ENCODE measurements at places on chromosomes 5 and 9.

DNA sequence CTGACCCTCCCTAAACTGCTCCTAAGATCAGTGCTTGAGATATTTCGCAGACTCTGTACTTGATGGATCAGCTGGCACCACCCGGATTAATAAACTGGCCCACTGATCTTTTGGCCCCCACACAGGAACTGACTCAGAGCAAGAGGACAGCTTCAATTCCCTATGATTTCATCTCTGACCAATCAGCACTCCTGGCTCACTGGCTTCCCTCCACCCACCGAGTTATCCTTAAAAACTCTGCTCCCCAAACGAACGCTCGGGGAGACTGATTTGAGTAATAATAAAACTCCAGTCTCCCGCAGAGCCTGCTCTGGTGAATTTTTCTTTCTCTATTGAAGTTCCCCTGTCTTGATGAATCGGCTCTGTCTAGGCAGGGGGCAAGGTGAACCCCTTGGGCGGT lies 36.5 kb upstream of the CD180 start:
- no peak for DNase-seq

GRCh38 chr9:116319480-116319879 lies 165.9 kb downstream of the PAPPA start:
- DNase-seq = no peak

GRCh38 chr5:65927503-65928321 lies 1.3 kb downstream of the ERBIN start:
- peak; percentile 18 for DNase-seq

DNA sequence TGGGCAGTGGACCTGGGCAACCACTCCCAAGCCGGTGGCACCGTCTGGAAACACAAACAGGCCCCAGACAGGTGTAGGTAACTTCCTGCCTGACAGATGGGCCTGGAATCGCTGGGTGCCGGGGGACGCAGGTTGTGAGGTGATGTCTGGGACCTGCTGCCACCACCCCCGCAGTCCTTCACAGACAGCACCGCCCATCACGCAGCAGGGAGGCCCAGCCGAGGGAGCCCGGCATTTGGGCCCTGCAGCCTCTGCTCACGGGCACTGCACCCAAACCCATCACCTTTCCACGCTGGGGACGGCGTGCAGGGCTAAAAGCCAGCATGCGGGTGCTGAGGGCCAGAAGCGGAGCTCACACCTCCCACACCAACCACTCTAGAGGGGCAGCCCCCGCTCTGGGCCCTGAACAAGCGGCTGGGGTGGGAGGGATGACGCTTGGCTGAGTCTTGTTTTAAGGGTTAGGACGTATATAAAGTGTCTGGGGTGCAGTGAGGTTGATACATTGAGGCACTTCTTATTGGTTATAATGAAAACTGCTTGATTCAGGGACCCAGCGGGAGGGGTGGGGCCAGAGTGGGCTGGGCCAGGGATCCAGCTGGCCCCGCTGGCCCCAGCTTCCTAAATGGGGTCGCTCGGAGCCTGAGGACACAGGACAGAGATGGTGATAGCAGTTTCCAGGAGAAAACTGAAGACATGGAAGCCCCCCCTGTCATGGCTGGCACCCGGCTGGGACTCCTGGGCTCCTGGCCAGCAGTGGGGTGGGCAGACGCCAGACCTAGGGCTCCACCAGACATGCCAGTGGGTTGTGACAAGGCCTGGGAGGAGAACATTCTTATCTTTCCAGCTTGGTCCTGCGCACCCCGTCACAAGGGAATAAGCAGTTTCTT lies 11.3 kb downstream of the MYMK start:
- DNase-seq = no peak

- no peak for DNase-seq
Observed at GRCh38 chr5:83914199-83914598, 193.5 kb upstream of the HAPLN1 start.

DNA sequence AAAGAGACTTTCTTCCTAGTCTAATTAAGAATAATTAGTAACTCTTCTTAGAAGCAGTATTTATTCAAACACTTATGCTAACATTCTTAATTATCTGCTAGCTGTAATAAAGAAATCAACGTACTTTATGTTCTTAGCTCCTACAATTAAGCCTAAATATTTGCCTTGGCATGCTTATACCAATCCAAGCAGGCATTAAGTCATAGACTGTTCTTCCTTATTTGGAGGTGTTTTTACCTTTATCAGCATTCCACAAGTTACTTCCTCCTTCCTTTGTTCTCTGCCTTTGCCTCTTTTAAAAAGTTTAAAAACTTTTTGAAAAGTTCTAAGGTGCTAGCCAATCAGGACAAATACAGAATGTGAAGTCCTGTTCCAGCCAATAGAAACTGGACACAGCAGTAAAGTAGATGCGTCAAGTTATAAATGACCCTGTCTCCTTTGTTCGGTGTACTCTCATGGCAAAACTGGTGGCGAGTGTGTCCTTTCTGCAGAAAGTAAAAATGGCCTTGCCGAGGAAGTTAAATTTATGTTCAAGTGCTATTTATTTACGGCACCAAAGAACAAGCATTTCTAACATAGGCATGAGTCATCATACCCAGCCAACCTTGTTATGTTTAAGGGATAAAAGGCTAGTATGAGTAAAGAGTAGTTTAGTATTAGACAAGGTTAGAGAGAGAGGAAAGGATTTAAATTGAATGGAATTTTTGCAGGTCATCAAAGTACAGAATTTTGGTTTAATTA lies 58.6 kb downstream of the GPBP1 start:
- no peak for DNase-seq

- DNase-seq = no peak
Observed at GRCh38 chr5:100647461-100648230, 112.5 kb downstream of the FAM174A start.

DNA sequence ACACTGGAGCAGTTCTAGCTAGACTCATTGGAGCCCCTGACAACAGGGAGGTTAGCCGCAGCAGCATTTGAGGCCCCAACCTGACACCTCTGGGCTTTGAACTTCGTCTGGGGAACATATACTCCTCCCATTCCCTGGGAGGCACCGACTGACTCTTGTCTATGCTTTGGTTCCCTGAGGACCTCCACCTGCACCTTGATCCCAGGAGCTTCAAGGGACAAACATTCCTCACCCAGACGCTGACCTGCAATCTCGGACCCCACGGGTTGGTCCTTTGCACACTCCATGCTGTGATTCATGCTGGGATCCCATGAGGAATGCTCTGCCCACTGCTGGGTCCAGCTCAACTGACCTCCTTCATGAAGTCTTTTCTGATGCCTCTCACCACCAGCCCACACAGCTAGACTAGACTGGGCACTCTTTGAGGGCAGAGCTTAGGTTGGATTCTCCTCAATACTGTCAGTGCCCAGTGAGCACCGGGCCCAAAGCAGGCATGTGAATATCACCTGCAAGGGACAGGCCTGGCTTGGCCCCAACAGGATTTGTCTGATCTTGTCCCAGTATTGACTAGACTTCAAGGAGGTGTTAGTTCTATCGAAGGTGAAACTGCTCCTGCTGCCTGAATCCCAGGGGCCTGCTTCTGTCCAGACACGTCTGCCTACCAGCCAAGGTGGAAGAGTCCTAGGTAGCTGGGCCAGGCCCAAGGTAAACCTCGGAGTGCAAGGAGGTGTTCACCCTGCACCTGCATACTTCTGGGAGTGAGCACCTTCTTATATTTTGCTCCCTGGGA lies 51.8 kb upstream of the ZBTB43 start:
- DNase-seq = no peak

DNA sequence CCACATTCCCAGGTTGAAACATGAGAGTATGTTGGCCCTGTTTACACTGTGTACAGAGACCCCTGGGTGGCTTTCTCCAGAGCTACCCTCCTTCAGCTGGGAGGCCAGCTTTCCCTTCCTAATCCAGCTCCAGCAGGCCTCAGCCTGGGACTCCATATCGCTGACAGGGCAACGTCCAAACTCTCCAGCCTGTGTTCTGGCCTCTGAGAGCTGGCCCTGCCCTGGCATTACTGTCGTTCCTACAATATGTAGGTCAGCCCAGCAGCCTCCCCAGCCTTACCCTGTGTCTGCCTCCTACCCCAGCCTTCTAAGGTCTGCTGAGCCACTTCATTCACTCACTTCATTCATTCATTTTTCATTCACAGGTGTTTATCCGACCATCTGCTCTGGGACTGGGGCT lies 8.3 kb upstream of the EEIG1 start:
- DNase-seq = no peak

DNA sequence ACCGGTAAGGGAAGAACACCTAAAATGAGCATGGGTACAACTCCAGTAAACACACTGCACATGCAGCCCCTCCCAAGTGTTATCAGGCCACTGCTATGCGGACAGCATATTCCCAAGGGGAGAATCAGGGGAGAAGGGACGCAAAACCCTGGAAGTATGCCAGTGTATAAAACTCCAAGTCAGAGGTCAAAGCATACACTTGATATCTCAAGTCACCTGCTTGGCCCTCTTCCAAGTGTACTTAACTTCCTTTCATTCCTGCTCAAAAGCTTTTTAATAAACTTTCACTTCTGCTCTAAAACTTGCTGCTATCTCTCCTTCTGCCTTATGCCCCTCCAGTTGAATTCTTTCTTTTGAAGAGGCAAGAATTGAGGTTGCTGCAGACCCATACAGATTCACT lies 408.1 kb downstream of the HTR1A start:
- DNase-seq = no peak

- DNase-seq = no peak
Observed at GRCh38 chr5:74212336-74212735, 428.2 kb downstream of the ENC1 start.

DNA sequence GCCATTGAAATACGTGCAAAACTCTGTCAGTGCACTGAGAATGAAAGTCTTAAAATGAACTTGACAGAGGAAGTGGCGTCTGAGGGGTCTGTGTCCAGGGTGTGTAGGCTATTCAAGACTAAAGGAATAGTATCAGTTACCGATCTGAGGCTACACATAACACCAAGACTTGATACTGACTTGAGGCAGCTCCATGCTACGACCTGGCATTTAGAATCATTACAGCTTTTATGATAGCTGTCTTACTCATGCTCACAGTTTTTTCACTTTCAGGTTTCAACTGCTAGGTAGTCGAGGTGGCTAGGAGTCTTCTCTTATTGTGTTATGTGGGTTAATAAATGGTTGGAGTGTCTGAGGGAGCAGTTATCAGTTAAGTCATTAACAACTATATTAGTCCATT lies 92.8 kb upstream of the SLCO6A1 start:
- DNase-seq = no peak

GRCh38 chr5:156043351-156043750 lies 283.6 kb upstream of the SGCD start:
- no peak for DNase-seq

GRCh38 chr5:171661143-171661542 lies 124.5 kb upstream of the SMIM23 start:
- no peak for DNase-seq

GRCh38 chr5:59039296-59040023 lies 456.6 kb downstream of the RAB3C start:
- DNase-seq = peak; percentile 83

GRCh38 chr5:96256795-96257470 lies 176.1 kb downstream of the PCSK1 start:
- no peak for DNase-seq

DNA sequence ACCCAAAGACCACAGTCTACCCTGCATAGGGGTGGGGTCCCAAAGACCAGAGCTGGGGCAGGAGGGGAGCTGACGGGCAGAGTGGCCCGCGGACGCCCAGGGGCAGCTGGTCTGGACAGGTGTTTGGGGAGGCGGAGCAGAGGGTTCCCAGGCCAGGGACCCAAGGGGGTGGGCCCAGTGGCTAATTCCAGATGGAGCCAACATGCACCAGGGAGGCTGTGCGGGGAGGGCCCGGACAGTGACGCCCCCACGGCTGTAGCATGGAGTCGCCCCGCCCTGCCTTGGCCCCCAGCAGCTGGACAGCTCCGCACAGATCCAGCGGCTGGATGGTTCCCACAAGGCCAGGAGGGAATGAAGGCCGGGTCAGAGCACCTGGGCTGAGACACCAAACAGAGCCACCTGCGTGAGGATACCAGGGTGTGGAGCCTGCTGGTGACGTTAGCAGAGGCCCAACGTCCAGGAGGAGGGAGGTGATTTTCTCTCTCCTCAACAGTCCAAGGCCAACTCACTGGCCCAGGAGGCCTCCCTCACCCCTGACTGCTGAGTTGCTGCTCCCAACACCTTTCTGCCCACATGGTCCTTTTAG lies 55.3 kb upstream of the EGFL7 start:
- DNase-seq = no peak

DNA sequence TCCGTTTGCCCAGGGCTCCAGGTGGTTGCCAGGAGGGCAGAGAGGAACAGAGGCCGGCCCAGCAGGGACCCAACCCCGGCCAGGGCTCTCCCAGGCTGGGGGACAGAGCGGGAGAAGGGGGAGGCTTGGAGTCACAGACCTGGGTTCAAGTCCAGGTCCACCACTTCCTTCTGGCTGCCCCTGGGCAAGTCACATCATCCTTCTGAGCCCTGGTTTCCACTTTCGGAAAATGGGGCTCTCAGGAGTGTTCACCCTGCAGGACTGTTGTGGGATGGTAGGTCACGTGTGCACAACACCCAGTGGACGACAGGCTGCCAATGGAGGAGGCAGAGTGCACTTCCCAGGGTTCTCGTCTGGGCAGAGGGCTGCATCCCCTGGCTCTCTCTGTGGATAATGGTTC lies 245.4 kb downstream of the PBX3 start:
- no peak for DNase-seq

GRCh38 chr9:104868303-104868686 lies 59.7 kb downstream of the ABCA1 start:
- no peak for DNase-seq

- no peak for DNase-seq
Observed at GRCh38 chr9:92639791-92640271, 30.1 kb downstream of the IPPK start.

DNA sequence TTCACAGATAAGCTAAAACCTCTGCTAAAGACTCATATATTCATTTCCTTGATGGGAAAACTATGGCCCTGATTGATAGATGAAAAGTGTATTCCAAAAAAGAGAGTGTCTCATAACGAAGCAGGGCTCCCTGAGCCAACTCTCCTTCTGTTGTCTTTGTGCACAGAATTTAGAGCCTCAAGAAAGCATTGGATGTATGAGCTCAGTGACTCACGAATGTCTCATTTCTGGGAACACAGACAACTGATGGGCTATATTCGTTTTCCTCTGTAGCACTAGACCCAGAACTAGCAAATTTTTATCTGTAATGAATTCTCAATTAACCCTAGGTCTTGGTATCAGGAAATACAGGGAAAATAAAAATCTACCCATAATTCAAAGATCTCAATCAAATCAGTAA lies 88.4 kb downstream of the LMNB1 start:
- no peak for DNase-seq

DNA sequence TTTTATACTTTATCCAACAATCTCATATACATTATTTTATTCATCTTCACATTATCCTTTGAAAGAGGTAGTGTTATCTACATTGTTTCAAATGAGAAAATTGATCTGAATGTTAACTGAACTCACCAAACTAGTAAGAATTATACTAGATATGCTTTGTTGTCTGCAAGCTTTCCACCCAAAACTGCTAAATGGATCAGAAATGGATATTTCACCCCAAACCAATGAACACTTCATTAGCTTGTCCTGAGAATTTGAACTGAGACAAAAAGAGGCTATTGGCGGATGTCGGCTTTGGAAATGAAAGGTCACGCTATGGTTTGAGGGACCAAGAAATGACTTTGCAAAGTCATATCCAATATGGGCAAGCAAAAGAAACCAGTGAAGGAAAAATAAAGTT lies 201.9 kb upstream of the TRPM3 start:
- no peak for DNase-seq

GRCh38 chr9:85302938-85303756 lies 438.6 kb downstream of the AGTPBP1 start:
- DNase-seq = no peak

GRCh38 chr5:59704936-59705335 lies 188.6 kb downstream of the PDE4D start:
- DNase-seq = no peak
